Stimulated activated CD4-positive, alpha-beta T cell treated with anti-CD3 and anti-CD28 coated beads, Interleukin-4, amount 100 ng/mL, for 4 hours (primary cell): ENCODE measurements at places on chromosomes 2 and 18.

DNA sequence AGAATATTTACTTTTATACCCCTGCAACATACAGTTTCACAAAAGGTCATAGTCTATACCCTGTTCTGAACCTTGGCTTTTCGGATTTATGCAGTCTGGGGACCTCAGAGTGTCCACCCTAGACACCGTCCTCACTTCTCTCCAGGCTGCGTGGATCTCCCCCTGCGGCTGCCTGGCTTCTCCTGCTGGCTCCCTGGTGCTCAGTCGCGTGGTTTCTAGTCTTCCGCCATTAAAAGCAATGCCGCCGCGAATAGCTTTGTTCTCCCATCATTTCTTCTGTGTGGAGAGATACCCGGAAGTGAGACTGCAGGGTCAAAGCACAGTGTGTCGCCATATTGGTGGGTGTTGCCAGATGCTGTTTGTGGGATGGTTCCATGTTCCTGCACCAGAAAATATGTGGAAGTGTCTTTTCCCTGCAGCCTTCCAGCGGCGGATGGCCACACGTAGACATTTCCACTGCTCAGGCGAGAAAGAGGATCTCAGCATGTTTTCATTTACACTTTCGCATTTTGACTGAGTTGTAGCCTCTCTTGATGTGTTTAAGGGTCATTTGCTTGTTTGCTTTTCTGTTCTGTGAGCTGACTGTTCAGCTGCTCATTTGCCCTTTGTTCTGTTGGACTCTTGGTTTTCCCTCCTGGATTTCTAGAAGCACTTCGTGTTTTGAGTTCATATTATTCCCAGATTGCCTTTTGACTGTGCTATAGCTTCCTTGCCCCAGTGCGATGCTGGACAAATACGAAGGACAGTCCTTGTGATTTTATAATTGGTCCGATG lies 22.9 kb upstream of the ASB1 start:
- no peak for DNase-seq

GRCh38 chr2:27393225-27393624 lies 12.7 kb upstream of the ZNF513 start:
- DNase-seq: no peak

DNA sequence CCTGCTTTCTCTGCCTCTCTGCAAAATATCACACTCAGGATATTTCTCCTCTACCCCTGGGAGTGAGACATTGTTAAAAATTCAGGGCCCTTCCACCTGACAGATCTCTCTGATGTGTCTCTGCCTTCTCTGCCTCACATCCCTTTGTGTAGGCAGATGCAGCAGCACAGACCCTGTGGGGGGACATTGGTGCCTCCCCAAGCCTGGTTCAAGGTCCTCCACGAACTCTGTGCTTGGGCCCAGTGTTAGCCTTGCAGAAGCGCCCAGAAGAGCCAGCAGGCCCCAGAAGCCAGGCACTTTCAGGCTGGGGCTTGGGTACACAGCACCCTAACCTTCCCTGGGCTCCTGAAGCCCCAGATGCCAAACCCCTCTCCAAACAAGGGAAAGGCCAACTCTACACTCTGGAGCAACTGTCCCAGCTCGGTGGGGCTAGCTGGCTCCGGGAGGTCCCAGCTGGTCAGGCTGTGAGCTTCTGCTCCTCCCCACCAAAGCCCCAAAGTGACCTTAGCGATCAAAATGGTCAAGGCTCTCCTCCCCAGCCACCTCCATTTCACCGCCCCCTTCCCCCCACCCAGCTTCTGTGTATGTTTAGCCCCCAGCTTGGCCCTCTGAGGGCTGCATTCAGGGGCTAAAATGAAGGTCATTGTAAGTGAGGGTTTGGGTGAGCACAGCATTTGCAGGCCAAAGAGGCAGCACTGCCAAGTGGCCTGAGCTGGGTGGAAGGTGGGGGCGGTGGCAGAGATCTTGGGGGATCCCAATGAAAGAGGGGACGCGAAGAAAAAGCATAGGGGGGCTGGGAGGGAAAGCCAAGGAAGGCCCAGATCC lies 2.6 kb downstream of the HOXD9 start:
- DNase-seq: no peak

DNA sequence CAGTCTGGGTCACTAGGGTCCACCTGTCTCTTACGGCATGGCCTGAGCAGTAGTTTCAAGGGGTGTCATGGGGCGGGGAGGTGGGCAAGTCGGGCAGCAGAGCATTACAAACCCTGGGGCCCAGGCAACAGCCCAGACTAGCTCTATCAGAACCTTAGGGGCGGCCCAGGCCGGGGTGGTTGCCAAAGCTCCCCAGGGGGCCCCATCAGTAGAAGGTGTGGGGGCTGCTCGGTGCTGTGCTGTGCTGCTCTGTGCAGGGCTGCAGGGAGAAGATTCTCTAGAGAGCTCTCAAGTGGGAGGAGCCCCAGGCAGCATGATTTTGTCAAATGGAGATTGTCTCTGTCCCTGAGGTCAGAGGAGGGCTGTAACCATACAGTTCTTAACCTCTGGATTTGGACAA lies 36.4 kb upstream of the SLC14A1 start:
- no peak for DNase-seq

- no peak for DNase-seq
Observed at GRCh38 chr2:84954329-84954728, 16.6 kb upstream of the KCMF1 start.

DNA sequence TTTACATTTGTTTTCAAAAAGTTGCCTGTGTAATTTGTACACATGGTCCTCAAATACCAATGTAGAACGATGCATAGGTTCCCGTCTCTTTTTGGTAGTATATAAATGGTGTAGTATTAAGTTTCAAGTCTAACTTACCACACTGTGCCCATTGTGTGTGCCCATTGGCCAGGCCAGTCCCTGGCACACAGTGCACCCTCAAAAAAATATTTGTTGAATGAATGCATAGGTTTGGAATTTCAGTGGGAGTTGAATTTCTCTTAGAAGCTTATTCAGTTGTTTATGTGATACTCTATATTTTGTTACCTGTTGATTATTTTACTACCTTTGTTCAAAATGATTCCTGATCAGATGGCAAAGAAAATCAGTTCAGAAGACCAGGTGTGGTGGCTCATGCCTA lies 30.1 kb downstream of the IDH1 start:
- no peak for DNase-seq

DNA sequence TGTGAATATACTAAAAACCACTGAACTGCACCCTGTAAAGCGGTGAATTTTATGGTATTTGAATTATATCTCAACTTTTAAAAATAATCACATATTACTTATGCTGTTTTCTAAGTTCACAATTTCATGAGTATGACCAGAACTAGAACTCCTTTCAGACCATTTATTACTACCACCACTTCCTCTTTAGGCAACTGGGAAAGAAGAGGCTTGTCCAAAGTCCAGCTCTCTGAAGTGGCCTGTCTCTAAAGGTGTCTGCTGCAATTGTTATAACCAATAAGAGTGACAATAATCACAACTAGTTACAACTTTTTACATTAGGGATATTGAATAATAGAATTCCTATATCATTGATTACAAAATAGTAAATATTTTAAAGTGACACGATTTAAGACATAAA lies 267.9 kb upstream of the PIK3C3 start:
- no peak for DNase-seq

- DNase-seq: no peak
Observed at GRCh38 chr18:32879497-32879896, 106.7 kb upstream of the KLHL14 start.

DNA sequence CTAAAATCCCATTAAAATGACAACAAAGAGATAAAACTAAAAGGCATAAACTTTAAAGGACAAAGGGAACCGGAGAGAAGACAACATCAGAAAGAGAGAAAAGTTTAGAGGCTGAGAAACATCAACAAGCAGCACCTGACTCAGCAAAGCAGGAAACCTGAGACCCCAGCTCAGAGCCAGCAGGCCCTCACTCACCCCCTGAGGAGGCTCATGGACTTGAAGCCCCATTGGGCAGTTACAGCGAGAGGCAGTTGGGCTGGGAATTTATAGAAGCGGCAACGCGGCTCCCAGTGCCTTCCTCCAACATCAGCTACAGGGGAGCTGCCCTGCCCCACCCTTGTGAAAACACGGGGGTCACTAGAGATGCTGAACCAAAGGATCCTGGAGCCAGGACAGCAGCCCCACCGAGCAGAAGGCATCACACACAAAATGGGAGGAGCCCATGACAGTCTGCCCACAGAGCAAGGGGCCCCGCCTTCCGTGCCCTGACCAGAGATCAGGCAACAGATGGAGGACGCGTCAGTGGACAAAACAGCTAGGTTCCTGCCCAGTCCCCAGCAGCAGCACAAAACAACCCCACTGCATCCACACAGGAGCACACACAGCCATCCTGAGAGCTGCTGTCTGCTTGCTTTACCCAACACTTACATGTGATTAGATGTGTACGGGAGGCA lies 52.7 kb downstream of the CMPK2 start:
- no peak for DNase-seq

GRCh38 chr2:11352781-11353537 lies 8.5 kb upstream of the ROCK2 start:
- DNase-seq: no peak

DNA sequence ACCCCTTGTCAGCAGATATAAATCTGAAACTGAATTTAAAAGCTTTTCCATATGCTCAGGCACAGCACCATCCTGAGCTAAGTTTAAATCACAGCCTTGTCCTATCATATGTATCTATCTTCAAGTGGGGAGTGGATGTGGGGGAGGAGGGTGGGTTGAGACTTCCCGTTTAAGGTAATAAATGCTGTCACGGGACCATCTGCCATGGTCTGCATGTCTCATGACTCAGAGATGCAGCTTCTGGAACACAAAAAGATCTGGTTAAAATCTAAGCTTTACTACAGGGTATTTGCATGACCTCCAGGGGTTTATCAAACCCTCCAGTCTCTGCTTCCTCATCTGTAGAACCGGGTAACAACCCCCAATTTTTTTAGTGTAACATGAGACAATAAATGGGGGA lies 377.7 kb upstream of the ST6GAL2 start:
- DNase-seq: no peak

- no peak for DNase-seq
Observed at GRCh38 chr18:26634631-26635030, 86.3 kb upstream of the KCTD1 start.

GRCh38 chr2:201880993-201881611 lies 74.8 kb downstream of the CDK15 start:
- DNase-seq: no peak

GRCh38 chr2:127437781-127438726 lies 19.8 kb downstream of the PROC start:
- DNase-seq: no peak

DNA sequence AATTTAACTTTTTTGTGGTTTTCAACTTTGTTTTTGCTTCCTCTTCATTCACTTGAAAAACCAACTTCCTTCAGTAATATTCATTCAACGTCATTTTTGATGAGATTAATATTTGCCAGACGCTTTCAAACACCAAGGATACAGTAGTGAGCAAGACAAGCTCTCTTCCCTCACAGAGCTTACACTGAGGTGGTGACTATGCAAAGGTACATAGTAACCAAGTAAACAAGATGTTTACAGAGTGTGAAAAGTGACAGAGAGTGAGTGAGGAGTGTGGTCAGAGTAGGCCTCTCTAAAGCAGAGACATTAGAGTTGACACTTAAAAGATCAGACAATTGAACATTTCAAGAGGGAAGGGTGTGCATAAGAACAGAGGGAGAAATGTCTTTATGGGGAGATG lies 155.5 kb downstream of the TMEM247 start:
- DNase-seq: no peak

DNA sequence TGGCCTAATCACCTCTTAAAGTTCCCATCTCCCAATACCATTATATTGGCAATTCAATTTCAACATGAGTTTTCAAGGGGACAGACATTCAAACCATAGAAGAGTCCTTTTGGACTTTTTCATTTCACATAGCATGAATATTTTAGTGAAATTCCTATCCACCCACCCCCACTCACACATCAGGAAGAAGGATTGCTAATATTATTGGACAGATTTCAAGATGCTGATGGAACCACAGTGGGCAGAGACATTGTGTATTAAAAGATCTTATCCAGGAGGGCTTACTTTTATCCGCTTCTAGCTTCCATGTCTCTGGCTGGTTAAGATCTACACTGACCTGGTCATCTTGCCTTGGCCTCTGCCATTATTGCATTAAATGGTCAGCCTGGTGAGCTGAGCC lies 297.4 kb upstream of the ACVR2A start:
- no peak for DNase-seq

GRCh38 chr2:202101026-202101579 lies 28.0 kb downstream of the KIAA2012 start:
- no peak for DNase-seq

DNA sequence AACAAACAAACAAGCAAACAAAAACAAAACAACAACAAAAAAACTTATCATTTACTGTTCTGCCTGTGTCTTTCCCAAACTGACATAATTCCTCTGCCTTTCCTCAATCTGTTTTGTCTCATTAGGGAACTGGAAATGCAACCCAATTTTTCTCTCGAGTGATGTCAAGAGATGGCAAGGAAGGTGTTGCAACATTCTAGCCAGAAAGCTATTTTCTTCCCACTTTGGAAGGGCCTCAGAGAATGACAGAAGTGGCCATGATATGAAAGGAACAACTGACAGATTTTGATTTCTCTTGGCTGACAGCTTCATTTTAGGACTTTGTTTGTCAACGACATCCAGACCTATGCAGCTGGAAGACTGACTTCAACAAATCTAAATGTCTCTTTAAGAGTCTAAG lies 24.7 kb downstream of the RND3 start:
- DNase-seq: no peak

DNA sequence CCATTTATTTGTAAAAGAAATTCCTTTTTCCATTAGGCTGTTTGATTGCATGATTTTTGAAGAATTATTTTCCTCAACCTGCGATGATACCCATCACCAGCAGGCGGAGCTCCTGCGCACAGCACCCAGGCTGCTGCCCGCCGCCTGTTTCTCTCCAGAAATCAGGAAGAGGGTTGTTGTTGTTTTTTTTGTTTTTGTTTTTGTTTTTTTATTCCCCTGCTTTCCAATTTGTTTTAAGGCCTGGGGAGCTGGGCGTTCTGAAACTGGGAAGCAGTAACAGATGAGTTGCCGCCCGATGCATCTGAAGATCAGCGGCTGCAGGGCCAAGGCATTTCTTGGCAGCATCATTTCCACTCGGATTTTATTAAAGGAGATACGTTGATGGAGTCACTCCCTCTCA lies 132.1 kb downstream of the MBP start:
- DNase-seq: peak; percentile 15

GRCh38 chr2:218223046-218223445 lies 6.1 kb downstream of the ARPC2 start:
- DNase-seq: peak; percentile 12

DNA sequence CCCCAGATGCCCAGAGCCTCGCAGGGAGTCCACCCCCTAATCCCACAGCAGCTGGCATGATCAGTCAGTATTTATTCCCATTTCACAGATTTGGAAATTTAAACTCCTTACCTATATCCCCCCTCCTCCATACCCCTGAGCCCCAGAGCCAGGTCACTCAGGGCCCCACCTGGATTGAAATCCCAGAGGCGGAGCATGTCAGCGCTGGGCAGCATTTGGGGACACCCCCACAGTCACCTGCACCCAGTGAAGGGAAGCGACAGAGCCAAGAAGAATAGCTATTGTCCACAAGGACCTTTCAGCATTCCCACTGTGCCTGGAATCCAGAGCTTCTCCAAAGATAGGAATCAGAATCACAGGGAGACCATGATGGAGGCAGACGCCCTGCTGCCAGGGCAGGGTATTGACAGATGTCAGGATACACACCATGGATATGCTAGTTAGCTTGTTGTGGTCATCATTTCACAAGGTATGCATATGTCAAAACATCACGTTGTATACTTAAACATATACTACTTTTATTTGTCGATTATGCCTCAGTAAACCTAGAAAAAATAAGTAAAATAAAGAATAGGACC lies 968 bp upstream of the ASTL start:
- no peak for DNase-seq

GRCh38 chr2:107002735-107003134 lies 116.8 kb upstream of the ST6GAL2 start:
- DNase-seq: no peak

- no peak for DNase-seq
Observed at GRCh38 chr18:67132919-67133318, 383.6 kb downstream of the DSEL start.
